Activated naive CD8-positive, alpha-beta T cell treated with anti-CD3 and anti-CD28 coated beads, Interleukin-2, amount 10 ng/mL, durations not matched to agents 7 days and 5 days (primary cell): ENCODE measurements at places on chromosomes 3 and 15. TPM values are rescaled to one million over a fixed set of nuclear protein-coding genes. Genes with fewer than 3 reads are reported as not detected.

Gene BCL6
- total RNA-seq, result 34.0 TPM

DNA sequence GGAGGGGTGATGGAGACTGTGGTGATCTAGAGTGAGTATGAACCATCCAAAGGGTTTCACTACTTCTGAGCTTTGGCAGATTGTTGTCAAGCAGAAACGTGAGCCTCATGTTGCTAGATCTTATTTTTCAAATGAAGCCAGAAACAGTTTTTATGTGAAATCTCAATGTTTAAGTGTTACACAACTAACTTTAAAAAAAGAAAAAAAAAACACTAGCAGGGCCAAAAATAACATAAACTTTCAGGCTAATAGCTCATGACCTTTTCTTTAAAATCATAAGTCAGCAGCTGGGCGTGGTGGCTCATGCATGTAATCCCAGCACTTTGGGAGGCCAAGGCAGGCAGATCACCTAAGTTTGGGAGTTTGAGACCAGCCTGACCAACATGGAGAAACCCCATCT, 2.1 kb upstream of the HTR3D start:
- no peak for DNase-seq

DNA sequence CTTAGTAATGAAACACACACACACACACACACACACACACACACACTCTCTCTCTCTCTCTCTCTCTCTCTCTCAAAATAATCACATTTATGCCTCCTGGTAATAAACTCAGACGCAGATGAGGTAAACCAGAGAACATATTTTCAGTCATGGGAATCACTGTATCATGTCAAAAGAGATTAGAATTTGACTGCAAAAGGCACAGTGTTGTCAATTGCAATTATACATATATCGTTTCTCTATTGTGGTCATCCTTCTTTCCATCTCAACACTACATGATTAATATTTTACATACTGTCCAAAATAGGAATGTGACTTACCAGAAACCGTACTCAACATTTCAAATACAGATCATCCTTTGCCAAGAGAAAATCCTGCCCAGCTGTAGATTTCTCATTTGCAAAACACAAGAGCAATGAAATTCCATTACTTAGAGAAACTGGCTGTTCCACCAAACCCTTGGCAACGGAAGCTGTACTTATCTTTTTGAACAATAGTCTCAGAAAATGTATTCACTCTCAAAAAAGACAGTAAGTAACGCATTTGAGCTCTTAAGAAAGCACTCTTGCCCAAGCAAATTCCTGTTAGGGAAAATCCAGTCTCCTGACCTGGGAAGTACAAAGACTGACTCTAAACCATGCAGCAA, 24.3 kb downstream of the PDZRN3 start:
- DNase-seq, result no peak

DNA sequence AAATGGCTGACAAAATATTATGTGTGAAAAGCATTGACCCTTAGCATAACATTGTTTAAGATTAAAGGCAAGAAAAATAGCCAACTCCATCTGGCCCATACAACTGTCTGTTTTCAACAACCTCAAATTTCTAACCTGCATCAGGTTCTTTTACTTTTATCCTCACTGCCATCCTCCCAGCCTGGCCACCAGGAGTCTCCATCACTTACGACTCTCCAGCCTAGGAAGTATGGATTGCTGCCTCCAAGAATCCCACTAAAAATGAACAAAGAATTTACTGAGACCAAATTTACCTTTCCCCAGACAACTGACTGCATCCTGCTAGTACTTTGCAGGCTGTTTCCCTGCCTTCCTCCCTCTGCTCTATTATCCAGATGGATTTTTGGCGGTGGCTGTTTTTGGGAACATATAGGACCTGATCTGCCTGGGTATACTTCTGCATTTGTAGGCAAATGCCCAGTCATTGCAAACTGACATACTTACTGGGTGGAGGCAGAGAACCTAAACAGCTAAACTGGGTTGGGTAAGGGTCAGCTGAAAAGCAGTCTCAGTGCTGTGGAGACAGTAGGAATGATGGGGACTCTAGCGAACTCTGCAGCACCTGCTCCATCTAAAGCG, 144.2 kb downstream of the GHSR start:
- DNase-seq, result no peak

- DNase-seq, result no peak
These were observed 413.1 kb upstream of the ARRDC4 start for GRCh38 chr15:97547381-97547780.

Gene LRRC2
- total RNA-seq, result 0.45 TPM

DNA sequence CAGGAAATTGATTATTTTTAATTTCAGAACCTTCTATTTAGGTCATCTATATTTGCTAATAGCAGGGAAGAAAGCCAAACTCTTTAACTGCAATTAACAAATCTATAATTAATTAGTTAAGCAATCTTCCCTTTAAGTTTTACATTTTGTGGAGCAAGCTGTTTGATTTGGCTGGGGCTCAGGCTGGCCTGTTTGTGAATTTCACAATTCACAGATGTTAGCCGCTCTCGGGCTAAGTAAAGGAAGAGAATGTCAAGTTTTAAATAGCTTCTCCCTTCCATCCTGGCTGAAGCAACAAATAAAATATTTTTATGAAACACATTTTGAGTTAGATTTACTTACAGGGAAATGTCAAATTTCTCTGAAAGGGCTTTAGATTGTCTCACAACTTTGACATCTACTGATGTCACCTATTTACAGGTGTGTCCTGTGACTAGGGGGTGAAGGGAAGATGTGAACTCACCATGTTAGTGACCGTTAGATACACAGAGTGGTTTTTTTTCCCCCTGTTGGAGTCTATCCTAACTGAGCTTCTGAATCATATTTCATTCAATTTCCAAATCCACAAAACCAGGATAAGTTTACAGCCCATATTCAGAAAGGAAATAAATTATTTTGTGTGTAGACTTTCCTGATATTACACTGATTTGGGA, 1.3 kb upstream of the TP63 start:
- no peak for DNase-seq

Gene C3orf80
- total RNA-seq, result not detected

DNA sequence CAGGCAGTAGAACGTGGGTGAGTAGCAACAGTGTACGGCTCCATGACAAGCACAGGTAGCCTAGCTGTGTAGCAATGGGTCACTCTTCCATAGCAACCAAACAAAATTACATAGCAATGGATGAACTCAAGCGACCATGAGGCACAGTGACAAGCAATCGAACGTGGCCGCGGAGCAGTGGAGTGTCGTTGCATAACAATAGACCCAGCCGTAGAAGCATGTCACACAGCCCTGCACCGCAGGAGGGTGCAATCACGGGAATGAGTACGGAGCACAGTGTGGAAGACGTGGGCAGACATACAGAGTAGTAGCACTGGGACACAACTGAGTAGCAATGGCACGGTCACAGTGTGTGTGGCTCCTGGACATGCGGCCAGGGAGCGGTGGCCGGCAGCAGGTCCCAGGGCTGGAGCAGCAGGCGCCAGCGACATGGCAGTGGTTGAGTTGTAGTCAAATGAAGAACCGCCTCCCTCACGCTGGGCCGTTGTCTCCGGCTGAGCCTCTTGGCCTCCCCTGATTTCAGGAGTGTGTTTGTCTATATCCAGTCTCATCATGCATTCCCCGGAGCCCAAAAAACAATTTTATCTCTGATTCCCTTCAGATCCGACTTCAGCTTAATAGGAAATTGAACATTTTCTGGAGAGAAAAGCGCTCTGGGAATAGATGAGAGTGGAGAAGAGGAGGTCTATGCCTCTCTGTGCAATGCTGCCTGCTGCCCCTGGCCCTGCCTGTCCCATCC, 64.1 kb downstream of the CCDC33 start:
- DNase-seq, result no peak

DNA sequence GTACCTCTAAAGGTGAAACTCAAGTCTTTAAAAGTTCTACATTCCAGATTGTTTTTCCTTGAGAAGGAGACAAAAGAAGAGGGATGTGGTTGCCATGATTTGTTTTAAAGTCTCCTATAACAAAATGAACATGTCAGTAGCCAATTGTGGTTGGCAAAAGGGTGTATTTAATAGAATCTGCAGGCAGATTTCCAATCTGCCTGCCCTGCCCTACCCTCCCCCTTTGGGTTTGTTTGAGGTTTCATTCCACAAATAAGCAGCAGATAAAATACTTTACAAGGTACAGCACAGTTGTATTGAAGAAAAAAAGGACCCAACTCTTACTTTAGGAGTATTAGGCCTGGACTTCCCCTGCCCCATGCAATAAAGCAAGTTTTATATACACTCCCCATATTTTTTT, 59.5 kb downstream of the MLH1 start:
- DNase-seq, result no peak

DNA sequence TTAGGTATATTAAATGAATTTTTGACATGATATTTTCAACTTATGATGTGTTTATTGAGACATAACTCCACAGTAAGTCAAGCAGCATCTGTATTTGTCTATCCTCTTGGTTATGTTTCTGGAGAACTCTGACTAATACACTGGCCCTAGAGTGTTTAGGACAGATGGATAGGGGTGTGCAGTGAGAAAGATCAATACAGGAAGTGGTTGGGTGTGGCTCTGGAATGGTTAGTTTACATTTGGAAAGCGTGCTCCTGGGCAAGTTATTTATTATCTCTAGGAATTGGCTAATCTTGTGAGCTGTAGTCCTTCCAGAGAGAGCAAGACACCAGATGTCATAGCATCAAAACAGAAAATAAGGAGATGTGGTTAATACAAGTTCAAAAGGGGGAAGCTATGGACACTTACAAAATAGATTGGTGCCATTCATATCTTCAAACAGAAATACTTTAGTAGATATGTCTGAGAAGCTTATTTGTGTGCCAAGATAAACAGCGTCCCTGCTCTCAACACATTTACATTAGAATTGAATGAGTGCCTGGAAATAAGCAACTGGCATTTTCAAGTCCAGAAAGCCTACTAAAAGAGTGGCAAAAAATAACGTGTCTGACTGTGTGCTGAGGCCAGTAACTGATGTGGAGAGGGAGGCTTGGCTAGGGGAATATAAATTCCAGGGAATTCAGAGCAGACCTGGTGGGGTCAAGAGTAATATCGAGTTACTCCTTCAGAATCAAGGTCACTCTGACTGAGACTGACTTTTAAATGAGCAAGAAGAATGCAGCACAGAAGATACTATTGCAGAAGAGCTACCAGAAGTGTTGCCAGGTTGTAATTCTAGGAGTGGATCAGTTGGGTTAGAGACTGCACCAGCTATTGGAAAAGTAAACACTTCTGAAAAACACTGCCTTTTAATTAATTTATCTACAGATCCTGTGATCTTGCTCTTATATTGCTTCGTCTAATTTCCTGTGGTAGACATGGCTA, 33.4 kb upstream of the PLAAT1 start:
- no peak for DNase-seq

- no peak for DNase-seq
These were observed 17.6 kb downstream of the GALK2 start for GRCh38 chr15:49187549-49188245.

Gene HTR3E
- total RNA-seq, result not detected

GRCh38 chr3:60434950-60435349, 816.3 kb downstream of the FHIT start:
- DNase-seq, result no peak

GRCh38 chr3:171851660-171852058, 8.5 kb downstream of the TMEM212 start:
- DNase-seq, result no peak

- DNase-seq, result no peak
These were observed 98.2 kb downstream of the PLCH1 start for GRCh38 chr3:155646669-155647068.

- DNase-seq, result no peak
These were observed 216.7 kb downstream of the ABHD5 start for GRCh38 chr3:43907508-43907858.

- DNase-seq, result no peak
These were observed 1106.4 kb downstream of the SI start for GRCh38 chr3:163971861-163972260.

DNA sequence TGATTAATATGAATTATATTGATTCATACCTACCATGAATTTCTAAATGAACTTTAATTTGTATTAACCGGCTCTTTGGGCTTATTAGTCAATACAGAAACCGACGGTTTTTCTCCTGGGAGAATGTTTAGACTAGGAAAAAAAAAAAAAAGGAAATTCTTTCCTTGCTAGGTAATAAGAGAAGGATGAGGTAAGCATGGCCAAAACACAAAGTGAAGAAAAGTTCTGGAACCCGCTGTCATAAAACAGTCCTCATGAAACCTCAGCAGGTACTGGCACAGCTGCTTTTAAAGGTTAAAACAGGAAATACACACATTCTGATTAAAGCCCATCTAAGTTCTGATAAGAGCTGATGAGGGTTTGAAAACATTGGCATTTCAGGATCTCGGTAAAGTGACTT, 30.8 kb upstream of the PSTPIP1 start:
- DNase-seq, result no peak

DNA sequence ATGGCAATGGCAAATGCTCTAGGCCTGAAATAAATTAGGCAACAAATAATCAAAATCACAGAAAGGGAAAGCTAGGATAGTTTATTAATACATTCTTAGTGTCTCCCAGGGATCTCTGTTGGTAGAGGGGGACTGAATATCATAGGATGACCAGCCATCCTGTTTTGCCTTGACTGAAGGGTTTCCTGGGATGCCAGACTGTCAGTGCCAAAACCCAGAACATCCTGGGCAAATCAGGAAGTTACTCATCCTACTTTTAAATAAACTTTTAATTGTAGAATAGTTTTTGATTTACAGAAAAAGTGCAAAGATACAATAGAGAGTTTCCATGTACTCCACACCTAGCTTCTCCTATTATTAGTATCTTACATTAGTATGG, 21.8 kb upstream of the SIAH2 start:
- DNase-seq, result no peak

DNA sequence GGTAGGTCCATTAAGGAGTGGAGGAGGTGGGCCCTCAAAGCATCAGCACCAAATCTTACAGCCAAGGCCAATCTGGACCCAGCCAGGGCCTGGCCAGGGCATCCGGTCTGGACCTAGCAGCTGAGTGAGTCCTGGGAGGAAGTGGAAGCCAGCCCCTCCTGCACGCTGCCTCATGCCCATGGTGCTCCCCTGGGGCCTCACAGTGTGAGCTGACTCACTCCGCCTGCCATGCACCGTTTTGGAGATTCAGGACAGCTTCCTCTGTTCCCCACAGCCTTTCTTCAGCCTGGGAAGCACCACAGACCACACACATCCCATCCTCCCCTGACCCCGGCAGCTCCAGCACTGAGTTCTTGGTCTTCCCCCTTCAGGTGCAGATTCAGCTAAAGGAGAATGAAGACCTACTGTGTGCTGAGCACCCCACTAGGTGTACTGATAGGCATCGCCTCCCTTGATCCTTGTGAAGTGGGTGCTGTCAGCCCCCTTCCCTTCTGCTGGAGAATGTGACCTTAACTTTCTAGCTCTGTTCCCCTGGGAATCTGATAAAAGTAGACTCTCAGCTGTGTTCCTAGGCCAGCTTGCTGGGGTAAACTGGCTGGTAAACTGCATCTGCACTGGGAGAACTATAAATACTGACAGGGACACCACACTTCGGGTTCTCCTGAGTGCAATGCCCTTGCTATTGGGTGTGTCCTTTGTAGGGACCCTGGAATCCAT, 36.8 kb upstream of the SEC13 start:
- DNase-seq, result no peak
